ENCODE measurements at places on chromosomes 12 and 14. TPM values are rescaled to one million over a fixed set of nuclear protein-coding genes. Genes with fewer than 3 reads are reported as not detected.

PPP1CC gene
- total RNA-seq, result 129 TPM

TPPP2 gene
- not detected for total RNA-seq

DNA sequence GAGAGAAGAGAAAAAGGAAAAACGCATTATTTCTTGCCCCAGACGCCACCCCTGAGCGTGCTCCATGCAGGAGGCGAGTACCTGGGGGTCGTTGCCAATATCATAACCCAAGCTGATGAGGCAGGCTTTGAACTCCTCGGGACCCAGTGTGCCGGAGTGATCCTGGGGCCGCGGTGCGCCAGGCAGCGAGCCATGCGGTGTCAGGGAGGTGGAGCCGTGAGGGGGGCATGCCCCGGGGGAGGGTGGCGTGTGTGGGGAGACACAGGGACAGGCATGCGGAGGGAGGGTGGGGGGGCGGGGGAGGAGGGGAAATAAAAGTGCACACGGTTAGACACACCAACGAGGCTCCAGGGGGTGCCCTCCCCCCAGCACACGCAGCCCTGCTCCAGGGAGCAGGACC, 86.0 kb upstream of the ZFP36L1 start:
- no peak for DNase-seq

DNA sequence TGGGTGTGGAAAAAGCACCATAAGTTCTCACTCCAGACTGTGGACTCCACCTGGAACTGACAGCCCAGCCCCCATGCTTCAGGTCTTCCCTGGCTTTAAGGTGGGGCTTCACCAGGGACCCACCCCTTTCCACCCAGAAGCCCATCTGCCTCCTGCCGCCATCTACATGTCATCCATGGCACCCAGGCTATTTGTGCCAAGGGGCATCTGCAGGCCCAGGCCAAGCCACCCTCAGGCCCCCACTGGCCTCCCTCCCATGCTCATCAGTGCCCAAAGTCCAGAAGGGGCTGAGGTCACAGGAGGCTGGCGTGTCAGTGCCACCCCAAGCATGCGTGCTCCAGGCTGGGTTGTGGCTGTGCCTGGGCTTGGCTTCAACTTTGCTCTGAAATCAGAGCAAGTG, 212.2 kb upstream of the DIO3 start:
- no peak for DNase-seq

- DNase-seq, result no peak
Observed at GRCh38 chr14:43449291-43449690, 1057.8 kb downstream of the FSCB start.

GRCh38 chr14:39974036-39974435, 541.8 kb upstream of the FBXO33 start:
- DNase-seq, result no peak

All from cerebellum (tissue), 4 donors.